ENCODE measurements at places on chromosomes 3 and 15.

GRCh38 chr3:106208967-106209366 lies 340.2 kb upstream of the CBLB start:
- no peak for DNase-seq

- no peak for DNase-seq
Measured at GRCh38 chr3:21750080-21750696, 822 bp downstream of the ZNF385D start.

- peak; percentile 83 for DNase-seq
Measured at GRCh38 chr3:55484801-55485791, 2.0 kb downstream of the WNT5A start.

GRCh38 chr15:73585871-73586654 lies 47.1 kb downstream of the NPTN start:
- no peak for DNase-seq

DNA sequence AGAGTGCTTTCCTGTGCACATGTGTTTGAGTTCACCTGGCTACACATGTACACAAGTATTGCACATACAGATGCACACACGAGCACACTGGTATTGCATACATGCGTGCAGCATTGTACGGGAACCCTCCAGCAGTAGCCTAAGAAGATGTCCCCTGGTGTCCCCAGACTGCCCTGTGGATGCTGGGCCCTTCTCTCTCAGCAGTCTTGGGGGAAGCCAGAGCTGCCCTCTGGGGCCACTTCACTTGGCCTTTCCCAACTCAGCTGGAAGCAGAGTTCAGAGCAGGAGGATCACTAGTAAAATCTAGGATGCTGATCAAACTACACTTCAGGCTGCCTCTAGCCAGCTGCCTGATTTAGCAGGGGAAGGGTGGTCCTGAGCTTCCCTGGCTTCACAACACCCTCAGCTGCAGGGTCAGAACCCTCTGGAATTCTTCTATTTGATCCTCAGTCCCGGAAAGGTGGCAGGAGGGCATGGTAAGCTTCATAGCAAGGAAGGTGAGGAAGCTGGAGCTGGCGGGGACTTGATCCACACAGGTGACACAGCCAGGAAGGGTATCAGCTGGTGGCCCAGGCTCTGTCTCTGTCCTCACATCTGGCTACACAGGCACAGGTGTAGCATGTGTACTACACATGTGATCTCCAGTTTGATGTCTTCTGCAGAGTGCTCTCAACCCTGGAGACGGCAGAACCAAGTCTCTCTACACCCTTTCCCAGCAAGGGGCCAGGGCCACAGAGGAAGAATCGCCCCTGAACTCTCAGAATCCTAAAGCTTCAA lies 36.5 kb downstream of the KLF15 start:
- no peak for DNase-seq

DNA sequence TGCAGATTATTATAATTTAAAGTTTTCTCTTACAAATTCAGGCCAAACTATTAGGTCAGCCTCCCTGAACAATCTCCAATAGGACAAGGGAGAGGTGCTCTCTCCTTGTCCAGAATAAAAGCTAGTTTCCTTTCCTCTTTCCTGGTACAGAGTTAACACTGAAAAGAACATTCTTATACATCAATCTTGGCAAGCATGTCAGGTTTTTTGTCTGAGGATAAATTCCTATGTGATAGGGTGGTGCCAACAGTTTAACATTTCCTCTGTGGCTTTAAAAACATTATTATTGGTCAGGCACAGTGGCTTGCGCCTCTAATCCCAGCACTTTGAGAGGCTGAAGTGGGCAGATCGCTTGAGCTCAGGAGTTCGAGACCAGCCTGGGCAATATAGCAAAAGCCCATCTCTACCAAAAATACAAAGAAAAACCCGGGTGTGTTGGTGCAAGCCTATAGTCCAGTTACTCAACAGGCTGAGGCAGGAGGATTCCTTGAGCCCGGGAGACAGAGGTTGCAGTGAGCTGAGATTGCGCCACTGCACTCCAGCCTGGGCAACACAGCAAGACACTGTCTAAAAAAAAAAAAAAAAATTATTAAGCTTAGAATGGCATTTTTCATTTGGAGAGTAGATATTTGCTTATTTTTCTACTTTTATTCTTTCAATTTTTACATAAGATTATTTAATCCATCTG lies 13.7 kb upstream of the ULK4 start:
- no peak for DNase-seq

GRCh38 chr3:184314700-184315542 lies 515 bp downstream of the EIF4G1 start:
- peak; percentile 84 for DNase-seq
